NCI-H2029 (cell line): ENCODE measurements at places on chromosomes 12 and 14.
A peak's percentile ranks its signal among the peaks of the same experiment; 100 is the strongest.

GRCh38 chr12:53579545-53579955 lies 46.6 kb downstream of the ATF7 start:
- DNase-seq = no peak

DNA sequence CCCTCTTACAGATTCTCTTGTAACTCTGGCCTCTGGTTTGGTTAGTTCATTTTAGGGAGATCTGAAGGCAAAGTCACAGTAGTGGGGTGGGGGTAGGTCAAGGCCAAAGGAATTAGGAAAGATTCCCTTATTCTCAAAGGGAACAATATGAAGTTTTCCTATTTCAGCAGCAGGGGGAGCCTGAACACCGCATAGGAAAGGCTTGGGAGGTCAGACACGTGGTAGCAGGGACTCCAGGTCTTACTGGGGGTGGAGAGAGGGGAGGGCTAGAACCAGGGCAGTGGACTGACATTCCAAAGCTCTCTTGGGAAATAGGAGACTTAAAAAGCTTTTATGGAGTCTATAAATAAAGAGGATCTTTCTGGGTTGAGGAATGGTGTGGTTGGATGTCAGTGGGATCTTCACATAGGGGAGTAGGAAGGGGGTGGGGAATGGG lies 1.3 kb downstream of the ZC3H10 start:
- DNase-seq = peak; percentile 73

GRCh38 chr14:34334329-34334728 lies 127.7 kb downstream of the SPTSSA start:
- no peak for DNase-seq

GRCh38 chr14:101732118-101732517 lies 29.4 kb upstream of the PPP2R5C start:
- no peak for DNase-seq

GRCh38 chr12:125434936-125435443 lies 369.8 kb downstream of the AACS start:
- DNase-seq = no peak

DNA sequence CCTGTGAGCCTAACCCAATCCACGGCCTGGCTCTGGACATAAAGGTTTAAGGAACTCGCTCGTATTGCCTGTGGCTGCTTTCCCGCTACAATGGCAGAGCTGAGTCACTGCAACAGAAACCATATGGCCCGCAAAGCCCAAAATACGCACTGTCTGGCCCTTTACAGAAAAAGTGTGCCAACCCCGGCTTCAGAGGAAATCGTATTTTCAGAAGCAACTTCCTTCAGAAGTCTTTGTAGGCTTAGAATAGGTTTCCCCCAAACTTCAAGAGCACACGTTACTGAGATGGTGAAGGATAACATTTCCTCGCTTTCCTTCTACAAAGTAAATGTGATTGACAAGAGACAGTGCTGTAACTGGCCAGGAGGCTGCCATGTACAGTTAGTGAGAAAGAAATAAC lies 34.8 kb upstream of the TESC start:
- no peak for DNase-seq

DNA sequence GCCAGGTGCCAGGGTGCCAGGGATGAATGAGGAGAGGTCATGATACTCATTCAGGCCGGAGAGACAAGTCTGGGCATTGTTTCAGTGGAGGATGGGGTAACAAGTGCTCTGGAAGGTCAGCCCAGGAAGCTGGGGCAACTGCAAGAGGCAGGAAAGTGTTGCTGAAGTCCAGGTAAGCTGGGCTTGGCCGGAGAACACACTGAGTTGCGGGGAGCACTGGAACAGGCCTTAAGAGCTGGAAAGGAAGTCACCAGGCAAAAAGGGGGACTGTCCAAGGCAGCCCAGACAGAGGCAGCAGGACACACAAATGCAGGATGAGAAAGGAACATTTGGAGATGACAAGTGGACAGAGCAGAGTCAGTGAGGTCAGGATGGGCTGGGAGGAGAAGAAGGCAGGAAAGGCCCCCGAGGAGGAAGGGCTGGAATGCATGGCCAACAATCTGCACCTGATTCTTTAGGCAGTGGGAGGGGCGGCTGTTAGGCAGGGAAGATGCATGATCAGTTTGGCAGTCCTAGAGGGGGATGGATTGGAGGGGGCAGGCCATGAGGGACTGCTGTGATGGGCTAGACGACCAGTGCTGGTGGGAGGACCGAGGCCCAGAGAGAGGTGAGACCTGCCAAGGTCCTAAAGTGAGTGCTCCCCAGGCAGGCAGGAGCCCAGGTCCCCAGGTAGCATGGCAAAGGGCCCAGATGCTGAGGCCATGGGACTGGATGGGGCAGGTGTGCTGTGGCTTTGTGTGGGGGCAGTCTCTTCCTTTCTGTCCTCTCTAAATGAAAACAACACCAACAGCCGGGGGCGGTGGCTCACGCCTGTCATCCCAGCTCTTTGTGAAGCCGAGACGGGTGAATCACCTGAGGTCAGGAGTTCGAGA lies 17.2 kb upstream of the HHIPL1 start:
- no peak for DNase-seq
